ENCODE measurements at places on chromosomes 6 and 20.
A peak's percentile ranks its signal among the peaks of the same experiment; 100 is the strongest.

DNA sequence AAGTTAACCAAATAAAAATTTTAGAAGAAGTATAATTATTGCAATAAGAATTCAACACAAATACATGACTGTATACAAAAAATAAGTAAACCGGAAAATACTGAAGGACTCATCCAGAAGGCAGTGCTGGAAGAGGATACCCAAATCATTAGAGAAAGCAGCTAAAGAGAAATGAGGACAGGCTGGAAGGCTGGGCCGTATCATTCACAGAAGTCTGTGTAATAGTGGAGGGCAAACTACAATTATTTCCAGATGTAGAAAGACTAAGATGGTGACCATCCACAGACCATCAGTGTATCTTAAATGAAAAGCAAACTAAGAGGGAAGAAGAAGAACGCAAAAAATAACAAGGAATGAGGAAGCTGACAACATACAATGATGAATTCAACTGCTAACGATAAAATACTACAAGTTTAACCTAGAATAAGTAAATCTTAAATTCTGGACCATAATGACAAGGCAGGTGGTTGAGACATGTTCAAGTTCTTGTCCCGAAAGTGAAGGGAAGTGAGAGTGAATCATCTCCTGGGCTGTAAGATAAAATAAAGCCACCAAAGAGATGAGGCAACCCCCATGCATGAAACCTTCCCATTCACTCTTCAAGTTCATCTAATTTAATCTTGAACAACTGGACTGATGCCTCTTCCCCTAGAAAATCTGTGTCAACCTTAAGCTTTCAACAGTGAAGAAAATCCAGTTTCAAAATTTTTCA, 71.5 kb downstream of the SLC23A2 start:
- no peak for DNase-seq

DNA sequence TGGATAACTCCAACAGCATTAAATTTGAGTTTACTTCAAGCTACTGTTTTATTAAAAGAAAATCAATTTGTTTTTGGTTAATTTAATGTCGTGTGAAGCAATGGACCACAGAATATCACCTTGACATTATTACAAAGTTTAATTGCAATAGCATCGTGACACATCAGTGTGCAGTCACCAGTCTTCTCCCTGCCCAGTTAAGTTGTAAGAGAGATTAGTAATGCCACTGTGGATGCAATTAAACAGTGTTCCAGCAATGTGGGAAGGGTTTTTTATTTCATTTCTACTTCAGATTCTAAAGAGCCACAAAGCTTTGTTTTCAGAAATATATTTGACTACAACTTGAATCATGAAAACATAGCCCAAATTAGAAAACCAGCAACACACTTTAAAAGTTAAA, 128.7 kb downstream of the SYNE1 start:
- no peak for DNase-seq

DNA sequence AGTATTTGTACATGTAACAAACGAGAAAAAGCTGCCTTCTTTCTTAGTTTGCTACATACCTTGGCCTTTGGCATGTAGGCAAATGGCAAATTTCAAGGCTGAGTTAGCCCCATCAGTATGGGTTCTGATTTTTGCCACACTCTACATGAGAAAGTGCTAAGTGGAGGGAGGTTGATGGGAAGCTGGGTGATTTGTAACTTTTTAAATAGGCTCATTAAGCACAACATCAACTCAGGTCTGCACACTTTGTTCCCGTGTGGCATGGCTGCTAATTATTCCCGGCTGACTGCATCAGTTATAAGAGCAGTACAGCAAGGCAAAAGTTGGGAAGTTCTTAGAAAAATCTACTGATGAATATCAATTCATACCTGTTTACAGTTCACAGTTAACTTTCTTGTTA, 172.8 kb upstream of the MAP3K7 start:
- no peak for DNase-seq

DNA sequence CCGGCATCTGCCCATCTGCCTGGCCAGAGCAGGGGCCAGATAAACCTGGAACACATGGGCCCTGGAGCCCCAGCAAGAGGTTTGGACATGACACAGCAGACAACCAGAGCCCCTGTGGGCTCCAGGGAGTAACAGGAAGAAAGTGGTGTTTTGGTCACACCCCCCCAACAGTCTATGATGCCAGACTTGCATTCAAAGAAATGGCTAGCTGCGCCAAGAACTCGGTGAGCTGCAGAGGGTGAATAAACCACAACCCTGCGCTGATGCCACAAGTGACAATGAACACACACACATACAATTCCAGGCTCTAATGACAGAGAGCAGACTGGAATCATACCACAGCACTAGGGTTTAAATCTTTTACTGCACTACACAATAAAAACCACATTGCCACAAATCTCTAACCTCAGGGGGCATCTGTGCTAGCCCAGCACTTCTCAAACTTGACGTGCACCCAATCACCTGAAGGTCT, 34.0 kb downstream of the TRERF1 start:
- DNase-seq = peak; percentile 52

- DNase-seq = peak; percentile 83
These were observed 61.3 kb downstream of the TRERF1 start for GRCh38 chr6:42390228-42390934.

- no peak for DNase-seq
These were observed 80.6 kb upstream of the PROKR2 start for GRCh38 chr20:5397393-5397792.

DNA sequence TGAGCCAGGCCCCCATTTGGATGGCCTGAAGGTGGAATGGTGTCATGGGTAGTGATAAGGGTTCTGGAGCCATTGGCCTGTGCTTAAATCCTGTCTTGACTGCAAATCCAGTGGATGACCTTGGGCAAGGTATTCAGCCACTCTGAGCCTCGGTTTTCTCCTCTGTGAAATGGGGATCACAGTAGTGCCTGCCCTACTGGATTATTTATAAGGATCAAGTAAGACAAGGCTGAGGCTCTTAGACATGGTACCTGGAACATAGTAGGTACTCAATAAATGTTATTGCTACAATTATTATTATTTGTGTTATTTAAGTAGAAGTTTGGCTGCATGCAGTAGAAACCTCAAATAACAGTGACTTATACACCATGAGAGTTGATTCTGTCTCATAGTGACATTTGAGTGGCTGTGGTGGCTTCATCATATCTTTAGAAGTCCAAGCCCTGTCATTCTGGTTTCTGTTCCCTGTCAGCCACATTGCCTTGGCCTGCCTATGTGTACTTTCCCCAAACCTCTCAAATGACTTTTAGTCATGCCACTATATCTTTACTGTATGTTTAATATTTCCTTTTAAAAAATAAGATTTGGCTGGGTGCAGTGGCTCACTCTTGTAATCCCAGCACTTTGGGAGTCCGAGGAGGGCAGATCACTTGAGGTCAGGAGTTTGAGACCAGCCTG, 37.6 kb upstream of the CHMP4B start:
- no peak for DNase-seq

- DNase-seq = no peak
These were observed 51.5 kb downstream of the SLC23A2 start for GRCh38 chr20:4949833-4950178.

- DNase-seq = no peak
These were observed 8.4 kb upstream of the ZBTB24 start for GRCh38 chr6:109491207-109491938.

- no peak for DNase-seq
These were observed 8.0 kb upstream of the SIM1 start for GRCh38 chr6:100472674-100473073.

DNA sequence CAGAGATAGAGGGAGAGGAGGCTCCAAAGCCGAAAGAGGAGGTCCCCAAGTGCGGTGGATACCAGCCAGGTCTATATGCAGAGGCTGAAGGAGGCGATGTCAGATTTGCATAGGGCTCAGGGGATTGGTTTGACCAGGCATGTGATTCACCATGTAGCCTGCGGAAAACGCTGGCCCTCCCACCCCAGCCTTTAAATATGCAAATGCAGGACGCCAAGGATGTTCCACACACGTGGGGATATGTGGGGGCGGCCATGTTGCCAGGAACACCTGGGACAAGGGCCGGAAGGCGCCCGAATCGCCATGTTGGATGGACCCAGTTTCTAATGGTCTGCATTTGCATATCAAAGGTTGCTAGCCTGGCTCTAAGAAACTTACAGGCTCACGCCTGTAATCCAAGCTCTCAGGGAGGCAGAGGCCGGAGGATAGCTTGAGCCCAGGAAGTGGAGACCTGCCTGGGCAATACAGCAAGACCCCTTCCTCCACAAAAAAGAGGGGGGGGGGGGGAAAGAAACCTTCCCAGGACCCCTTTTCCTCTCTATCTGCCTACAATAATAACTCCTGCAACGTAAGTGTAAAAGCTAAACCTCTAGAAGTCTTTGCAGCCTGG, 110.5 kb downstream of the TULP4 start:
- DNase-seq = no peak

GRCh38 chr6:101296169-101296960, 97.1 kb upstream of the GRIK2 start:
- no peak for DNase-seq

- DNase-seq = peak; percentile 48
These were observed 15.0 kb downstream of the FKBP5 start for GRCh38 chr6:35673755-35674154.

DNA sequence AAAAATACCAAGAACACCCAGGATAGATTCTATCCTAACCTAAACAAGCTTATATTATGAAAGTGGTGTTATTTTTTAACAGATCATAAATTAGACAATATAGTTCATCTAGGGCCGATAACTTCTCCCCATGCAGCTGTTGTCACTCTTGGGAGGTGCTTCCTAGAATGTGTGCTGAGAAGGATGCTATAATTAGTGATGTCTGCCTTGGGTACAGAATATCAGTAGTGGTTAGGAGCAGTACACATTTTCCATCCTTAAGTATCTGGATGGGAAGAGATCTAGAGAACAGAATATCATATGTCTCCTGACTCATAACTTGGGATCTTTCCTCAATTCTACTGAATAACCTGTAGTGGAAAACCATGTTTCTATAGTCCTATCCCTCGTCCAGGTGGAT, 214.5 kb downstream of the BCKDHB start:
- DNase-seq = no peak

GRCh38 chr20:878511-879307, 37.4 kb downstream of the ANGPT4 start:
- no peak for DNase-seq

DNA sequence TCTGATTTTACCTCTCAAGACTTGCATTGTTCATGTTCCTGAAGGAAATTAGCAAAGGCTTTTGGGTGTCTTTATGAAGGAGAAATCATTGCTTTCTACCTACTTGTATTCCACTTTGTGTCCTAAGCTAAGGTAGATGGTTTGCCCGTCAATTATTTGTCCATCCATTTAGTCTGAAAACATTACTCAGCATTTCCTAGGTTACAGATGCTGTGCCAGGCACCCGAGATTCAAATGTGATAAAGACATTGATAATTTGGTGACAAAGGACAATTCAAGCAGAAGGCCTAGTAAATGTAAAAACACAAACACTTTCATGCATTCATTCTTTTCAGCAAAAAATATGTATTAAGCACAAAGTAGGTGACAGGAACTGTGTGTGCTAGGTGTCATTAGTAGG, 251.1 kb downstream of the FARS2 start:
- DNase-seq = no peak

- no peak for DNase-seq
These were observed 30.3 kb downstream of the ZNF318 start for GRCh38 chr6:43339168-43339567.

DNA sequence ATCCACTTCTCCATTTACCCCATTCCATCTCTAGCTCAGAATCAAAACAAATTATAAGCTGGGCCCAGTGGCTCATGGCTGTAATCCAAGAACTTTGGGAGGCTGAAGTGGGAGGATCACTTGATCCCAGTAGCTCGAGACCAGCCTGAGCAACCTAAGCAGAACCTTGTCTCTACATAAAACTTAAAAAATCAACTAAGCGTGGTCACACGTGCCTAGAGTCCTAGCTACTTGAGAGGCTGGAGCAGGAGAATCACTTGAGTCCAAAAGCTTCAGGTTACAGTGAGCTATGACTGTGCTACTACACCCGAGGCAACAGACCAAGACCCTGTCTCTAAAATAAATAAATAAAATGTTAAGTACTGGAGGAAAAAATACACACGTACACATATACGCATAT, 74.7 kb upstream of the RUNX2 start:
- no peak for DNase-seq

GRCh38 chr6:45378334-45378926, 696 bp upstream of the SUPT3H start:
- peak; percentile 64 for DNase-seq

- no peak for DNase-seq
These were observed 78.9 kb downstream of the TOX2 start for GRCh38 chr20:43993560-43993959.

DNA sequence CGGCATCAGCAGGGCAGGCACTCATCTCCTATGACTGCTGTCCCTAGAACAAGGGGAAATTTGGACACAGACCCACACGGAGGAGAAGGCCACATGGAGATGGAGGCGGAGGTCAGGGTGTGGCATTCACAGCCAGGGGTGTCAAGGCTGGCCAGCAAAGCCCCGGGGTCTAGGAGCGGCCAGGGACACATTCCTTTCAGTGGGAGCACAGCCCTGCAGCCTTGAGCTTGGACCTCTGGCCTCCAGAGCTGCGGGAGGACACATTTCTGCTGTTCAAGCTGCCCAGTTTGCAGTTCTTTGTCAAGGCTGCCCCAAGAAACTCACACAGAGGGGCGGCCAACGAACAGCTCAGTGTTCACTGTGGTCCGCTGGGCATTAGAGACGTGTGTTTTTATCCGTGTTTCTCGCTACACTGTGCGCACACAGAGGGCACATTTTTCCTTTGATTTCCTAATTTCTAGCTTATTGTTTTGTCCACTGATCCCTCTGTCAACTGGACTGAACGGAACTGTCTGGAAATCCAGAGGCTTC, 93.4 kb upstream of the MPC1 start:
- no peak for DNase-seq

DNA sequence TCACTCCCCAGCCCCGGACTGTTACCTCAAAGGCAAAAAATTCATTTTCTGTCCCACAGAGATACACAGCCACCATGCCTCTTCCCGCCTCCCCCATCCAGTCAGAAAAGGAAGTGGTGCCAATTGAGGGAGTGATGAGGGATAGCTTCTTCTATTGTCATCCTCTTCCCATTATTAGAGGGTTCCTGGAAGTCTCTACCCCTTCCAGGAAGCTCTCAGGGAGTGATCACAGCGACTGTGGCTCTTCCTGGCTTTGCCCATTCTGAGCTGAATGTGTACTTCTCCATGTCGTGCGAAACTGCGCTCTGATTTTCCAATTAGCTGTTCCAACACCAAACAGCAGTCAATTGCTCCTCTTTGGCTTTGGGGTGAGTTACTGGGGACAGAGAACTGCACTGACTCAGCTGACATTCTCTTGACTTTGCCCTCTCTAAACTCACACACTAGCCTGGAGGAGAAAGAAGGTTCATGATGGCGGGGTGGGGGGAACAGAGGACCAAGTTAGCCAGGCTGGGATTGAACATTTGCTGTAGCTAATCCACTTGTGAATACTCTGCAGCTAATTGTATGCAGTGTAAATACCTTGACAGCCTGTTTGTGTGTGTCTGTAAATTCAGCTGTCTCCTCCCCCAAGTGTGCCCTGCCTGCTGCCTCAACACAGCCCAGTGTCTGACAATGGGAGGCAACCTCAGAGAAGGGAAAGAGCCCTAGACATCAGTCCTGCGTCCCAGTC, 2.4 kb upstream of the MDGA1 start:
- no peak for DNase-seq

- DNase-seq = peak; percentile 52
These were observed 14.2 kb downstream of the PAX1 start for GRCh38 chr20:21719592-21720214.

- no peak for DNase-seq
These were observed 60.1 kb upstream of the MAP3K7 start for GRCh38 chr6:90646940-90647339.

Measured in natural killer cell (primary cell).